ENCODE measurements at places on chromosomes 1 and 21. TPM values are rescaled to one million over a fixed set of nuclear protein-coding genes. Genes with fewer than 3 reads are reported as not detected.
A peak's percentile ranks its signal among the peaks of the same experiment; 100 is the strongest.

- DNase-seq: no peak
Observed at GRCh38 chr1:216596281-216596862, 126.9 kb downstream of the ESRRG start.

Gene CREG1
- total RNA-seq: 63.9 TPM

DNA sequence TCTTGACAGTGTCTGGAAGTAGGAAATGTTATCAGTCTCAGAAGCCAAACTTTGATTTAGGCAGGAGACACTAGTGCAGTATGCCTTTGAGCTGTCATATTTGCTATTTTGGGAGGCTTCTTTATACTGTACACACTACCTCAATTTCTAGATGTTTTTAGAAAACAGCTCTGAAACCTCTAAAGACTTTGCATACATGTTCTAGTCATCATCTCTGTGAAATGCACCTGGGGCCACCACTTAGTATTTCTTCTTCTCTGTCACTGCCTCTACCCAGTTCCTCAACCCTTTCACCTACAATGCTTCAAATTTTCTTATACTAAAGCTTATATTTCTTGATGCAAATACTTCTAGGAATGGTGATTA is 29.1 kb upstream of the PLA2G4A start:
- DNase-seq: peak; percentile 6

Gene NBPF9
- total RNA-seq: 18.2 TPM

Gene NPL
- total RNA-seq: not detected

Gene RNF11
- 117 TPM for total RNA-seq

DNA sequence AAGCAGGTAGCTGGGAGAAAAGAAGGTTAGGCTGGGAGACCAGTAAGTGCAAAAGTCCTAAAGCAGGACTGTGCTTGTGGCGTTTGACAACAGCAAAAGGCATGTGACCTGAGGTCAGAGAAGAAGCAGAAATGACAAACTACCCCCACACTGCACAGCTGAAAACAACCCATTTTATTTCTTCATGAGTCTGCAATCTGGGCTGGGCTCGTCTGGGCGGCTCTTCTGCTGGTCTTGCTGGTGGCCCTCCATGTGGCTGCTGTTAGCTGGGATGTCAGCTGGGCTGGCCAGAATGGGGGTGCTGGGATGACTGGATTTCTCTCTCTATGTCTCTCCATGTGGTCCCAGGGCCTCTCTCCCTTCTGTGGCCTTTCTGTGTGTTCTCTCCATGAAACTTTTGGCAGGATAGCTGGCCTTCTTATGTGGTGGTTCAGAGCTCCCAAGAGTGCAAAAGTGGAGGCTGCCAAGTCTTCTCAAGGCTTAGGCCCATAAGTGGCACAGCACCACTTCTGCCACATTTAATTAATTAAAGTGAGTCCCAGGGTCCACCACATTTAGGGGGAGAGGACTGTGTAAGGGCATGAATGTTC is 128.6 kb downstream of the RIPK4 start:
- no peak for DNase-seq

DNA sequence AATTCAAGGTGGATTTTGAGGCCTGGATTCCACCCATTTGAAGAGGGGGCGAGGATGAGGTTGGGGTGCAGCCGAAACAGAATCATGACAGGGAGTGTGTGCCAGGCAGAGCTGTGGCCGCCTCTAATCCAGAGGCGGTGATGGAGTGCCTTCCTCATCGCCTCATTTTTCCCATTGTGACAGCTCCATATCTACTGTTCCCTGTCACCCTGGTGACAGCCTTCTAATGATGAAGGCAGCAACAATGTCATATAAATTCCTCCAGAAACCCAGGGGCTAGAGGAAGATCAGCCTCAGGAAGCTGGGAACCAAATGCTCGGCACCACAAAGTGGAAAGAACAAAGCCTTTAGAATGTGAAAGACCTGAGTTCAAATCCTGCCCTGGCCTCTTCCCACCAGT is 42.0 kb downstream of the LRRN2 start:
- no peak for DNase-seq

GRCh38 chr1:220458936-220459335 is 69.0 kb upstream of the MARK1 start:
- DNase-seq: no peak

DNA sequence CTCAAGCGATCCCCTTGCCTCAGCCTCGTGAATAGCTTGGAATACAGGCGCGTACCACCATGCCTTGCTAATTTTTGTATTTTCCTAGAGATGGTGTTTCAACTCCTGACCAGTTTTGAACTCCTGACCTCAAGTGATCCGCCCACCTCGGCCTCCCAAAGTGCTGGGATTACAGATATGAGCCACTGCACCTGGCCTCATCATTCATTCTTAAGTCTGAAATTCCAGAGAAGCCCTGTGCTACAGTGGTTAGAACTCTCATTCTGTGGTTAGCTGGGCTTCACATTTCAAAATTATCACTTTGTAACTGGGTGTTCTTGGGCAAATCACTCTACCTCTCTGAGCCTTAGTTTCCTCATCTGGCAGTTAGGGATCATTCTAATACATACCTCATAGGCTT is 86.1 kb upstream of the POU3F1 start:
- no peak for DNase-seq

GRCh38 chr1:87327376-87328271 is 1.1 kb upstream of the LMO4 start:
- peak; percentile 6 for DNase-seq

Gene SPRR4
- total RNA-seq: not detected

Gene RGS18
- total RNA-seq: not detected

Gene ENAH
- 101 TPM for total RNA-seq

- DNase-seq: no peak
Observed at GRCh38 chr1:18032172-18032859, 75.3 kb upstream of the IGSF21 start.

DNA sequence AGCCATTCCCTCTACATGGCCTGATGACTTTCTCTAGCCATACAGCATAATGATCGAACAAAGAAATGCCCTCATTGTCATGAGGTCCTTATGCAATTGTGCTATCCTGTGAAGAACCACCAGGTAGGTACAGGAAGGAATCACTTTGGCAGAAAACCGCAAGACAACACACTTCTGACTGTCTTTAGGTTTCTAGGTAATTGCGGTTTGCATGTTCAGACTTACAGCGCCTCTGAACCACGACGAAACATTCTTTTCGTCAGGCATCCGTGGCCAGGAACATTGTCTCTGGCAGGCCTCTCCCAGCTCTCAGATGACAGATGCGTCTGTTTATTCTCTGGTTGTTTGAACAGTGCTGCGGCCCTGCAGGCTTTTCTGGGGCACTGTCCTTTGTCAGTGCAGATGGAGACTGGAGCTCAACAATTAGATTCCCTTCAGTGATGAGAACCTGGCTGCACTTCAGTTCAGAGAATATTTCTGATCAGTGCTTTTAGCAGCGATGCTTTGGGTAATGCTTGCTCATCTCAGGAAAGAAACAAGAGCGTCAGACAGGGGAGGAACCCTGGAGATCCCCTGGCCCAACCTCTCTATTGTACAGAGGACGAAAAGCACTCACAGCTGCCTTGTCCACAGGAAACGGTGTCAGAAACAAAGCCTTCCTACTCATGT is 63.4 kb downstream of the B3GALT5 start:
- peak; percentile 34 for DNase-seq

DNA sequence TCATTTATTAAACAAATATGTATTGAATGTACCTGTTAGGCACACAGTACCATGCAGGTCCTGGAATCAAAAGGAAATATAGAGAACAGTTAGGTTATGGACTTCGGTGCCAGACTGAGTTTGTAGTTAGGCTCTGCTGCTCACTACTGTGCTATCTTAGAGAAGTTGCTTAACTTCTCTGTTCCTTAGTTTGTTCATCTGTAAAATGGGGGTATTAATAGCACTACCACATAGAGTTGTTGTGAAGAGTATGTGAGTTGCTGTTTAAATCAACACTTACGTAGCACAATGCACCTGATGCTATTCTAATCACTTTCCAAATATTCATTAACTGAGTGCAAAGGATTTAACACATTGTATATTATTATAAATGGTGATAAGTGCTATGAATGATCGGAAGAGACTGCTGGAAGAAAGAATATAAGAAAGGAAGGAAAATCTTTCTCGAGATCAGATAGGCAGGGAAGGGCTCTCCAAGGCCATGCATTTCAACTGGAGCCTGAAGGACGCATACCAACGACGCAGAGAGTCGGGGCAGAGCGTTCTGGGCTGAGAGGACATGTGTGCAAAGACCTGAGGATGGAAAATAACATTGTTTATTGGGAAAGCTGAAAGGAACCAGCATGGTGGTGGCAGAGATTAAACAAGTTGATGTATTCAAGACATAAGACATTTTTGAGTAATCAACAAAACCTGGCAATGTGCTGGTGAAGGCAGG is 3.5 kb upstream of the AKNAD1 start:
- DNase-seq: no peak

- DNase-seq: no peak
Observed at GRCh38 chr1:153682730-153683129, 4.2 kb downstream of the NPR1 start.

GRCh38 chr1:185442050-185442449 is 125.0 kb upstream of the IVNS1ABP start:
- no peak for DNase-seq

Gene RNU1-1
- under 0.01 TPM for total RNA-seq

DNA sequence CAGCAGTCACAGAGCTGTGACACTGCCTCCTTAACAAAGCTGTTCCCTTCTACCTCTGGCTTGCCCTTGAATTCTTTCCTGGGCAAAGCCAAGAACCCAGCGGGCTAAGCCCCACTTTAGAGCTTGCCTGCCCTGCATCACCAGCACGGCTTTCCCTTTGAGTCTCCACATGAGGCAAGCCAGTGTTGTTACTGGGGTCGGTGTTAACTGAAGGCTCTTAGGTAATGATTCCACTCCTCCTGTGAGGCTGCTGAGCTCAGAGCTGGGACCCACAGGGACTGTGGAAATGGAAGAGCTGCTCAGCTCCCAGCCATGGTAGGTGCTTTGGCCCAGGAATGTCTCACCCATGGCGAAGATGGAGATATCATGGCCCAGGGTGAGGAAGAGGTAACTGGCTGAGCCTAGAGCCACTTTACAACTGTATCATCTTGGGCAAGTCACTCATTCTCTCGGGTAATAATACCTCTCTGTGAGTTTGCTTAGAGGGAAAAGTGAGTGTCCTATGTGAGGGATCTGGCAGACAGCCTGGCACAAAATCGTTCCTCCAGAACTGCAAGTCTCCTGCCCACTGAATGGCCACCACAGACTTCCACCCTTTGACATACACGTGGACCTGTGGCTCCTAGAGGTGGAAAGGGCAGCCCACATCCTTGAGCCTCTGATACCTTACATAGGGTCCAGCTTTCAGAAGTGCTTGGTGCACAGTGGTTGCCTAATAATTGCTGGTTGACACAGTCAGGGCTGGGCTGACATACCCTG is 654.1 kb downstream of the PTPRU start:
- DNase-seq: no peak

Gene PRAMEF25
- total RNA-seq: not detected

GRCh38 chr1:229296541-229296941 is 25.6 kb downstream of the RAB4A start:
- no peak for DNase-seq

- DNase-seq: no peak
Observed at GRCh38 chr1:194289569-194290266, 1103.3 kb upstream of the B3GALT2 start.

Gene C2CD4D
- 0.58 TPM for total RNA-seq

GRCh38 chr1:33286451-33287185 is 30.3 kb downstream of the ZNF362 start:
- no peak for DNase-seq

Gene CELF3
- 0.07 TPM for total RNA-seq

DNA sequence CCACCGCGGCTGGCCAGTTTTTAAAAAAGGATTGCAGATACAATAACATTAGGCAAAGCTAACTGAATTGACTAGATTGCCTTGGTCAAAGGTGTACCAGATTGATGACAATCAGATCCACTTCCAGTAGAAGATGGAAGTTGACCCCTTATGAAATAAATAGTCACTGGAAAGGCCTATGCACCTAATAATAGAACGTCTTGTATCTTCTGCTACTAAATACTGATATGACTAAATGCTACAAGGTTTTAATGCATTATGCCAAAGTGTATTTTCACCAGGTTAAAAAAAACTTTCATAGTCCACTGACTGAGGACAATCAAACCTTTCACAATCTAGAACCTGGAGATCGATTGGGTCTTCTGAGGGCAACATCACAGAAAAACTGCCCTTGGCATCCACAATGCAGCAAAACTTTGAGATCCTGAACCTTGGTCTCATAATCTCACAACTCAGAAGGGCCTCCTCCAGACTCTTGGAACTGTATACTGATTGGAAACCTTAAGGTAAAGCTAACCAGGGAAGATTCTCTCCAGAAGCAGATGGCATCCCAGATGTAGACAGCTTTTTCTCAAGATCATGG is 7.8 kb upstream of the RBBP5 start:
- DNase-seq: no peak

Gene ERG
- total RNA-seq: not detected

DNA sequence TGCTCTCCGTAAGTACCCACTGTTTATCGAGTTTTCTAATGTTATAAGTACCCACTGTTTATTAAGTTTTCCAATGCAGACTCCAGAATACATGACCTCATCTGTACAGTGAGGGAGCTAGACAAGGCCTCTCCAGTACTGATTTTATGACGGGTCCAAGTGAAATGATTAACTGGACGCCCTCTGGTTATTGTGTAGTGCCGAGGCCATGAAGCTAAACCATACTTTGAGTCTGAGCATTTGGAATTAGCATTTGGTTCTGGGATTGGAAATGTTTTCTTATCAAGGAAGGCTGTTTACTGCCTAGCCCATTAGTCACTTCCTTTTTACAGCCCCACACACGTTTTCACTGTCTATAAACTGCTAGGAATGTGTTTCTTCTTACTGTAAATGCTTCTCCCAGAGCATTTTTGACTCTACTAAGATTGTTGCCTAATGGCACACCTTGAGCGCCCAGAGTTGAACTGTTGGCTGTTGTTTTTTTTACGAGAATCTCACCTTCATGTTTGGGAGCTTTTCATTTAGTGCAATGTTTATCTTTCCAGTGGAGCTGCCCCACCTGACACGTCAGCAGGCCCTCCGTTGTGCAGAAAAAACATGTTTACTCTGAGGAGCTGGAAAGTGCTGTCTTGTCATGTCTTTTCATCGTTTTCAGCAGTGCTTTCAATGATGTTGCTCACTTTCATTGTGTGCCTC is 26.9 kb downstream of the SPATA46 start:
- DNase-seq: peak; percentile 80

Gene IGFN1
- 0.63 TPM for total RNA-seq

DNA sequence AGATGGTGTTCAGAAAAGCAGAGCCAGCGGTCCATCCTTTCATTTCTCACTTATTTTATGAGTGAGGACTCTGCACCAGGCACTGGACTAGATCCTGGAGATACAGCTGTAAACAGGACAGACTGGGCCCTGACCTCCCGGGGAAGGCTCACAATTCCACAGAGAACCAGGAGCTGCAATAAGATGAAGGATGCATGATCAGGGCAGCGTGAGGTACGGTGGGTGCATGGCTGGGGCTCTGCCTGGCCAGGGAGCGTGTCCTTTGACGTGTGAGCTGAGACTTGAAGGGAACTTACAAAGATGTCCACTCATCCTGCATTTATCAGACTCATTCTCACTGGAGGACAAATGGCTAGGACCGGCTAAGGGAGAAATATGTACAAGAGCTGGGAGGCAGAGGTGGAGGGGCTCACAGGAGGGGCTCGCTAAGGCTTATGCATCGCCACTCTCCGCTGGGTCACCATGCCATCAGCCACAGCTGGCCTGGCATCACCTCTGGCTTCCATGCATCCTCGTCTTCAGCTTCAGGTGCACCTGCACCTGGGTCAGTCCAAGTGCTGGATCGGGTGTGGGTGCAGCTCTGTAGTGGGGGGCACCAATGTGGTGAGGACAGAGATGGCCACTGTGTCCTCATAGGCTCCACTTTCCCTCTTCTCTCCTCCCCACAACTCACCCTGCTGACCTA is 213.9 kb downstream of the TOMM20 start:
- no peak for DNase-seq

Gene FCRL6
- not detected for total RNA-seq

Data from PC-3 (cell line).